ENCODE measurements at places on chromosomes 3 and 15. TPM values are rescaled to one million over a fixed set of nuclear protein-coding genes. Genes with fewer than 3 reads are reported as not detected.

Gene B3GNT5
- 30.3 TPM for total RNA-seq

DNA sequence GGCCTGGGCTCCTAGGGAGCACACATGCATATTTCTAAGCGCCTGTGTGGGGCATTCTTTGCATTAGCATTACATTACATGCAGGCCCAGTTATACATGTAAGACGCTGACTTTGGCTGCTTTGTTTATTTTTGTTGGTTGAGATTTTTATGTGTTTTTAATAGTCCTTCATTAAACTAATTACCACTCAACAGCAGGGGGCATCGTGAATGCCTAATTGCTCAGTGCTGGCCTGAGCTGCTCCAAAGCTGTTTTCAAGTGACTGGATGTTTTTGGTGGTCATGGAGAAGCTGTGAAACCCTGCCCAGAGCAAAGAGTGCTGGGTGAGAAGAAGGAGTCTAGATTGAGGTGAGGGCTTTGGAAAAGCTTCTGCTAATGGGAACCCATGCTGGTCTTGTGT, 41.5 kb downstream of the GPD1L start:
- no peak for DNase-seq

DNA sequence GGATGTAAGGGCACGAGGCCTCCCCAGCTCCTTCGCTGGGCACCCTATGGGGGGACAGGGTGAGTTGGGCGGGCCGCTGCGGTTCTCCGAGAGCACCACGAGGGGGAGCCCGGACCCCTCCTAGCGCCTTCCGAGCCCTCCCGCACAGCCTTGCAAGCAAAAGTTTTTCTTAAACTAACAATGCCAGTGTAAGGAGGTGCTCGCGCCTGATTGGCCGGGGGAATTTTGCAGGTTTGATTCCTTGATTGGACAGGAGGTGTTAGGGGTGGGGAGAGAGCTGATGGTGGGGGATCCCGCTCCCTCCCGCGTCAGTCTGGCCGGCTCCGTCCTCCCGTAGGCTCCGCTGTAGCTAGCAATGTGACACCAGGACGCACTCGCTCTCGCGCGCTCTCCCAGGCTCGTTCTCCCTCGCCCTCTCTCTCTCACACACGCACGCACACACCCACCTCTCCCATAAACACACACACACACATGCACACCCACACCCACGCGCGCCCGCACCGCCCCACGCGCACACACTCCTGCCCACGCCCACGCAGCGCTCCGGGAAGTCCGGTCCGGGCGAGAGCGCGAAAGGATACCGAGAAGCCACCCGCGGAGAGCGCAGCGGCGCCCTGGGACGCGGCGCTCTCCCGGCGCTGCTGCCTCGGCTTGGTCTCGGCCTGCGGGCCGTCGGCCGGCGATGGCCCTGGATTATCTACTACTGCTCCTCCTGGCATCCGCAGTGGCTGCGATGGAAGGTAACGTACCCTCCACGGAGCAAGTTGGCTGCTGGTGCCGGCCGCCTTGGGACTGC, at the start of gene EPHB1:
EPHB1 (plus strand) TSS at position 311 of the 796 bp plus-strand sequence.
- DNase-seq, result peak; percentile 85

Gene LEO1
- 11.9 TPM for total RNA-seq

- DNase-seq, result no peak
Measured at GRCh38 chr15:40746916-40747418, 8.1 kb downstream of the RMDN3 start.

Gene ADAMTS7
- 16.6 TPM for total RNA-seq

Gene BMF
- 15.0 TPM for total RNA-seq

- DNase-seq, result no peak
Measured at GRCh38 chr15:66831289-66831688, 129.3 kb downstream of the SMAD6 start.

GRCh38 chr3:152048831-152049230, 175.4 kb downstream of the SUCNR1 start:
- DNase-seq, result no peak
